Mesothelial cell of epicardium (in vitro differentiated cells): ENCODE measurements at places on chromosomes 1 and 21.

GRCh38 chr21:45802425-45802824 is 158.9 kb downstream of the PCBP3 start:
- H3K36me3 ChIP-seq: no peaks in the 10 kb centered on the region
- no peaks in the 10 kb centered on the region for H3K4me1 ChIP-seq
- H3K27me3 ChIP-seq: peaks cover 4% of the 10 kb centered on the region
- no peak overlapping the region for H3K27ac ChIP-seq
- no peak overlapping the region for H3K4me3 ChIP-seq

- no peak overlapping the region for H3K4me3 ChIP-seq
- no peak for DNase-seq
- no peaks in the 10 kb centered on the region for H3K27me3 ChIP-seq
- H3K27ac ChIP-seq: no peak overlapping the region
- no peaks in the 10 kb centered on the region for H3K4me1 ChIP-seq
These were observed 233.9 kb upstream of the SNX7 start for GRCh38 chr1:98427664-98428063.

- H3K27ac ChIP-seq: peak overlapping the region; percentile 84
- H3K4me3 ChIP-seq: no peak overlapping the region
- no peaks in the 10 kb centered on the region for H3K36me3 ChIP-seq
These were observed 68.6 kb upstream of the ANGPTL1 start for GRCh38 chr1:178939338-178940067.

- no peak for DNase-seq
- H3K4me1 ChIP-seq: no peaks in the 10 kb centered on the region
- H3K4me3 ChIP-seq: no peak overlapping the region
- peaks cover 11% of the 10 kb centered on the region for H3K27me3 ChIP-seq
These were observed 53.6 kb downstream of the CHODL start for GRCh38 chr21:18298228-18298627.

DNA sequence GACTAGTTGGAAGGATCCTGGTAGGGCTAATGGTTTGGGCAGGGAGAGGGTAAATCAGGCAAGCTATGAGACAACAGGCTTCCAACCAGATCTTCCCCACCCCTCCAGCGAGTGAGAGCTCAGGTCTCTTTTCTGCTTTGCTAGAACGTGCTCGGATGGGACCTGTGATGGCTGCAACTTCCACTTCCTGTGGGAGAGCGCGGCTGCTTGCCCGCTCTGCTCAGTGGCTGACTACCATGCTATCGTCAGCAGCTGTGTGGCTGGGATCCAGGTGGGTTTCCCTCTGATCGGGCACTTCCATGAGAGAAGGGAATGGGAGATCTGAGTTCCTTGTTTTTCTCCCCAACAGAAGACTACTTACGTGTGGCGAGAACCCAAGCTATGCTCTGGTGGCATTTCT is 14.0 kb upstream of the SARS1 start:
- H3K4me3 ChIP-seq: no peak overlapping the region
- H3K27me3 ChIP-seq: no peaks in the 10 kb centered on the region
- DNase-seq: no peak
- no peaks in the 10 kb centered on the region for H3K36me3 ChIP-seq
- H3K27ac ChIP-seq: no peak overlapping the region
- peaks cover 6% of the 10 kb centered on the region for H3K4me1 ChIP-seq
